ENCODE measurements at places on chromosomes 7 and 10. TPM values are rescaled to one million over a fixed set of nuclear protein-coding genes. Genes with fewer than 3 reads are reported as not detected.

Gene CDK1
- 0.62 TPM for total RNA-seq

Gene CYP3A4
- not detected for total RNA-seq

GRCh38 chr10:69948261-69948660 is 104.4 kb upstream of the MACROH2A2 start:
- H3K27me3 ChIP-seq, result no peaks in the 10 kb centered on the region
- H3K4me3 ChIP-seq, result no peak overlapping the region
- H3K4me1 ChIP-seq, result no peaks in the 10 kb centered on the region
- no peak overlapping the region for H3K27ac ChIP-seq
- DNase-seq, result no peak

DNA sequence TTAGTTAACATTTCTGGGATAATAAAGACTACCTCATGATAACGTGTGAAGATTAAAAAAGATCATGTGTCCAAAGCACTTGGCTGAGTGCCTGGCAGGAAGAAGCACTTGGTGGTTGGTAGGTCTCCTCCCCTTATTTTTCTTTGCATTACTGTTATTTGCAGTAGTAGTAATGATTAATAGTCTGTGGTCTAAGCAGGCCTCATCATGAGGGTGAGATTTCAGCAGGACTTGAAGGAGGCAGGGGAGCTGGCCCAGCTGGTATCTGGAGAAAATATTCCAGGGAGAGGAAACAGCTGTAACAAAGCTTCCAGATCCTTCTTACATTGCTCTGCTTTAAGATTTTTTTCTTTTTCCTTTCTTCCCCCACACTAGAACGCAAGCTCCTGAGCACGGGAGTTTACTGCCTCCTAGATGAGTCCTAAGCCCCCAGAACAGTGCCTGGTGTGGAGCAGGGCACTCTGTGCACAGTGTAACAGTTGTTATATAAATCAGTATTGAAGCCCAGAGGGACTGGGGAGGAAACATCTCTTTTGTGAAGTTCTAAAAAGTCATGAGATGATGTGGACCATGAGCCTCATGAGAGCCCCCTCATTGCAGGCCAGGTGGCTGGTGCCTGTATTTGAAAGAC is 31.1 kb upstream of the RHEB start:
- H3K36me3 ChIP-seq, result no peaks in the 10 kb centered on the region
- H3K4me3 ChIP-seq, result no peak overlapping the region
- peaks cover 8% of the 10 kb centered on the region for H3K4me1 ChIP-seq
- no peak for DNase-seq
- no peaks in the 10 kb centered on the region for H3K27me3 ChIP-seq

Gene TBXAS1
- 2.9 TPM for total RNA-seq

- H3K4me3 ChIP-seq, result no peak overlapping the region
- H3K4me1 ChIP-seq, result peaks cover 4% of the 10 kb centered on the region
- no peaks in the 10 kb centered on the region for H3K27me3 ChIP-seq
- DNase-seq, result no peak
Observed at GRCh38 chr10:86630079-86630478, 24.3 kb upstream of the OPN4 start.

DNA sequence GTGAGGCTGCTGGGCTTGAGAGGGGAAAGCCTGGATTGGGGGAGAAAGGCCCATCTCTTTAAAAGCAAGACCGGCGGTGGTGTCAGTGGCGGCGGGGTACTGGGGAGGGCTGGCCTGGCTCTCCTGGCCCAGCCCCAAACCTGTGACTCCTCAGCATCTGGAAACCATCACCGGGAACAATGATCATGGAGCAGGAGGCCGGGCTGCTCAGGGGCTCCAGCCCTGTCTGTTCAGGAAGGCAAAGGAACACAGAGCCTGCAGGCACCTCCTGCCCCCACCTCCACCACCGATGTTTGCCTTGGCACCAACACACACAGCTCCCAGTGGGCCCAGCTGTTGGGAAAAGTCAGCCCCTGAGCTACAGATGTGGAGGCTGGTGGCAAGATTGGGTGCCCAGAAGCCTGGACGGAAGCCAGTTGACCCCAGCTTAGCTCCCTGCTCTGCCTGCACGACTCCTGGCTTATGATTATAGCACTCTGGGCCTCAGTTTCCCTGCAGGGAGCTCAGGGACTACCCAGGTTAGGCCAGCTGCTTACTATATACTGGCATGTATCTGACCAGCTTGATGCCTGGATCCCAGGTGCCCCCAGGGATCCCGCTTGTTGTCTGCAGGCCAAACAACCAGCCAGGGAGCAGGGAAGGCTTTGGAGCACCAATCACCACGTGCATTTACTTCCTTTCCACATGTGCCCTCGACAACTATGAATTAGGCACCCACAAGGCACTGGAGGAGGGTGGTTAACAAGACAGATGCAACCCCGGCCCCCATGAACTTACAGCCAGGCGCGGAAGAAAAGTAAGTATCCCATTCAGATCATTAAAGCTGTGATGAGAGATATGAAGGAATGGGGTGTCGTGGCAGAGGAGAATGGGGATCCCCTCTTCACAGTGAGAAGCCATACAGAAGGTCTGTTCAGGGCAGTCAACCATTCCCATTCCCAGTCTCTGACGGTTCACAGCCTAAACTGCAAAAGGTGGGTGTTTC is 37.3 kb downstream of the ZCCHC24 start:
- no peak overlapping the region for H3K4me3 ChIP-seq
- peak; percentile 65 for DNase-seq

Gene SNCG
- total RNA-seq, result 5.8 TPM

Gene CYP26C1
- not detected for total RNA-seq

Measured in psoas muscle (tissue), 8 donors.